ENCODE measurements at places on chromosomes 16 and 17.

GRCh38 chr16:66522816-66523590 lies 26.9 kb downstream of the TK2 start:
- DNase-seq = no peak

GRCh38 chr17:34451313-34451712 lies 88.3 kb upstream of the CCL1 start:
- DNase-seq = no peak

DNA sequence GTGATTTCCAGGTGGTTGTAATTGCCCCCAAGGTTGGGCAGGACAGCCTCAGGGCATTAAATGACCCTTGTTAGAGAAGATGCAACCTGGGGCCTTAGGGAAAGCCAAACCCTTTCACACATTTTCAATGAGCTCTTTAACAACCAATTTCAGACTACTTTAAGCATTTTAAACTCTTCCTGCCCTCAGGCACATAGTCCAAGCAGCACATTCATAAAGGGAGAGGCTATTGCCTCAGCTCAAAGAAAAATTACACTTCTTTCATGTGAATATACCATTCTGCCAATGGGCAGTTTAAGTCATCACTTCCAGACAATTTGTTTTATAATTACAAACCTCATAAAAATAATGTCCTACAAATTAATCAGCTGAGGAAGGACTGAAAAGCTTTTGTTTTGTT lies 544.5 kb downstream of the NPIPA7 start:
- DNase-seq = no peak

DNA sequence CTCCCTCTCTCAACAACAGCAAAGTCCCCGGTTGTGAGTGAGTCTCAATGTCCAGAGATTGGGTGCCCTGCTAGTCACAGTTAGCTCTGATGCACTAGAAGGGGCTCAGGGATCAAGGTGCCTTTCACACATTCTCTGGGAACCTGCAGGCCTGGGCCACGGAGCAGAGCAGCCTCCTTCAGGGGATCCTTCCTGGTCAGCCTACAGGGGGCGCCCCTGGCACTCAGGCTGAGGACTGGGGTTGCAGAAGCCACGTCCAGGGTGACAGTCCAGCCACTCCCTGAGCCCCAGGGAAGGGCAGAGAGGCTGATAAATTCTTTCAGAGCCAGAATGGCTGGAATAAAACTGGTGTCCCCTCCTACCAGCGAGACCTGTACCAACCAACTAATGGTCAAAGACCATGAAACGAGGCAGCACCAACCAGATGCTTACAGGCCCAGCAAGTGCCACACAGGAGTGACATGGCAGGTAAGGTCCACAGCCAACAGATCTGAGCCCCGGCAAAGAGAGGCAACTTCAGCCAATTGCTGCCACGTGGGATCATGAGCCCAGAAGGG lies 43.5 kb downstream of the ST3GAL2 start:
- no peak for DNase-seq

GRCh38 chr16:67451061-67451703 lies 20.3 kb downstream of the HSD11B2 start:
- DNase-seq = no peak

GRCh38 chr17:35291802-35292201 lies 48.9 kb downstream of the SLFN5 start:
- no peak for DNase-seq

GRCh38 chr16:89712274-89712781 lies 8.4 kb downstream of the VPS9D1 start:
- no peak for DNase-seq

DNA sequence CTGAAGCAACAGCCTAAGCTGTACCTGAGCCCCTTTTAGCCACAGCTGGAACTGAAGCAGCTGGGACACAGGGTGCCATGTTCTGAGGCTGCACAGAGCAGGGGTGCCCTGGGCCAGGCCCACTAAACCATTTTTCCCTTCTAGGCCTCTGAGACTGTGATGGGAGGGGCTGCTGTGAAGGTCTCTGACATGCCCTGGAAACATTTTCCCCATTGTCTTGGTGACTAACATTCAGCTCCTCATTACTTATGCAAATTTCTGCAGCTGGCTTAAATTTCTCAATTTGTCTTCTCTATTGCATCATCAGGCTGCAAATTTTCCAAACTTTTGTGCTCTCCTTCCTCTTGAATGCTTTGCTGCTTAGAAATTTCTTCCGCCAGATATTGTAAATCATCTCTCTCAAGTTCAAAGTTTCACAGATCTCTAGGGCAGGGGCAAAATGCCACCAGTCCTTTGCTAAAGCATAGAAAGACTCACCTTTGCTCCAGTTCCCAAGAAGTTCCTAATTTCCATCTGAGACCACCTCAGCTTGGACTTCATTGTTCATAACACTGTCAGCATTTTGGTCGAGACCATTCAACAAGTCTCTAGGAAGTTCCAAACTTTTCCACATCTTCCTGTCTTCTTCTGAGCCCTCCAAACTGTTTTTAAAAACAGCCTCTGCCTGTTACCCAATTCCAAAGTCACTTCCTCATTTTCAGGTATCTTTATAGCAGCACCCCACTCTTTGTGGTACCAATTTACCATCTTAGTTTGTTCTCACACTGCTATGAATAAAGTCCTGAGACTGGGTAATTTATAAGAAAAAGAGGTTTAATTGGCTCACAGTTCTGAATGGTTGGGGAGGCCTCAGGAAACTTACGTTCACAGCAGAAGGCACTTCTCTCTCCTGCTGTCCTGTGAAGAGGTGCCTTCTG lies 49.8 kb downstream of the TMEM100 start:
- DNase-seq = no peak

DNA sequence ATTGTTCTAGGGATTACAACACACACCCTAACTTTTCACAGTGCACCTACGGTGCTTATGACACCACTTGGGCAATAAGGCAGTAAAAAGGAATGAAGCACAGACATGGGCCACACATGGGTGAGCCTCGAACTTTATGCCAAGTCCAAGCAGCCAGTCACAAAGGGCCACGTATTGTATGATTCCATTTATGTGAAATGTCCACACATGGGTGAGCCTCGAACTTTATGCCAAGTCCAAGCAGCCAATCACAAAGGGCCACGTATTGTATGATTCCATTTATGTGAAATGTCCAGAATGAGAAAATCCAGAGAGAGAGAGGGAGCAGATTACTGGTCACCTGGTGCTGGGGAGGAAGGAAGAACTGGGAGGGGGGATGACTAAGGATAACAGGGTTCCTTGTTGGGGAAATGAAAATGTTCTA lies 22.2 kb downstream of the RMI2 start:
- DNase-seq = no peak

GRCh38 chr17:45923511-45924268 lies 29.3 kb downstream of the MAPT start:
- DNase-seq = no peak

- no peak for DNase-seq
Observed at GRCh38 chr16:67534431-67534830, 5.8 kb downstream of the RIPOR1 start.

Data from cerebellar nuclear complex (tissue), 1 donor.